Non-pigmented ciliary epithelial cell (primary cell): ENCODE measurements at places on chromosomes 1 and 21.

- no peak for DNase-seq
Measured at GRCh38 chr1:34166625-34167361, 1.8 kb upstream of the CSMD2 start.

DNA sequence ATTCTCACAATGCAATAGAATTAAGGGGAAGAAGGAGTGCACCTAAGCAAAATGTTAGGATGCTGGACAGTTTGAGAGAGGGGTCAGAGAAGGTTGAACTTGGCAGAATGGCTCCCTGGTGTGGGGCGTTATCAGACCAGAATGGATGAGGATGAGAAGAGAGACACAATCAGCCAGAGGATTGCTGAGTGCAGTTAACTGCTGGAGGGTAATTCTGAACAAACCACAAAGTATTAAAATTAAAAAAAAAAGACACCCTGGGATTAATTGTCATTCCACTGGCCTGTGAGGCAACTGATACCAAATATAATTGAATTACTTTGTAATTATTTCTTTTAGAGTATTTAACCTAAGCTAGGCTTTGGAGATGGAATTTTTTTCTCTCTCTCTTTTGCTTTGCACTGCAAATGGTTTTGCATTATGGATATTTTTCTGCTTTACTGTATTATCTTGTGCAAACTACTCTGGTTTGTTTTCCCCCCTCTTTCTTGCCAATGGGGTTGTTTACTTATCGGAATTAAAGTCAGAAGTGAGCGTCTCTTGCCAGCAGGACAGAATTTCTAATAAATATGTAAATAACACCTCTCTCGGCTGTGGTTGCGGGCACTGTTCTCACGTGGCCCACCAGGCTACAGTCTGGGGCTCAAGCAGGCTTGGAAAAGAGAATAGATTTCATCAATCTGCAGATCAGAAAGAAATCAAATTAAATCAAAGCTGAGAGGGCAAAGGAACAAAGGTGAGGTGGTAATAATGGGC is 572.9 kb upstream of the CAMK1G start:
- DNase-seq = no peak

GRCh38 chr1:89037186-89037585 is 14.5 kb upstream of the GBP3 start:
- DNase-seq = no peak

DNA sequence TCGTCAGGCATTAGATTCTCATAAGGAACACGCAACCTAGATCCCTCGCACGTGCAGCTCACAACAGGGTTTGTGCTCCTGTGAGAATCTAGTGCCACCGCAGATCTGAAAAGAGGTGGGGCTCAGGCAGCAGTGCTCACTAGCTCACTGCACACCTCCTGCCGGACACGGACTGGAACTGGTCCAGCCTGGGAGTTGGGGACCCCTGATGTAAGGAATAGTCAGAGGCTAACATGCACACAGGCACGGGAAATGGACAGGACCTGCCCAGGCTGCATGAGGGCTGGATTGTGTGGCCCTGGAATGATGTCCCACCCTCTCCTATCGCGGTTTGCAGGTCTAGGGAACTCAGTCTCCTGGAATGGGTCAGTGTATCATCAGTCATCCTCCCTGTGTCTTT is 23.2 kb upstream of the MX1 start:
- DNase-seq = no peak

GRCh38 chr21:44000360-44000759 is 11.7 kb upstream of the TRAPPC10 start:
- no peak for DNase-seq

DNA sequence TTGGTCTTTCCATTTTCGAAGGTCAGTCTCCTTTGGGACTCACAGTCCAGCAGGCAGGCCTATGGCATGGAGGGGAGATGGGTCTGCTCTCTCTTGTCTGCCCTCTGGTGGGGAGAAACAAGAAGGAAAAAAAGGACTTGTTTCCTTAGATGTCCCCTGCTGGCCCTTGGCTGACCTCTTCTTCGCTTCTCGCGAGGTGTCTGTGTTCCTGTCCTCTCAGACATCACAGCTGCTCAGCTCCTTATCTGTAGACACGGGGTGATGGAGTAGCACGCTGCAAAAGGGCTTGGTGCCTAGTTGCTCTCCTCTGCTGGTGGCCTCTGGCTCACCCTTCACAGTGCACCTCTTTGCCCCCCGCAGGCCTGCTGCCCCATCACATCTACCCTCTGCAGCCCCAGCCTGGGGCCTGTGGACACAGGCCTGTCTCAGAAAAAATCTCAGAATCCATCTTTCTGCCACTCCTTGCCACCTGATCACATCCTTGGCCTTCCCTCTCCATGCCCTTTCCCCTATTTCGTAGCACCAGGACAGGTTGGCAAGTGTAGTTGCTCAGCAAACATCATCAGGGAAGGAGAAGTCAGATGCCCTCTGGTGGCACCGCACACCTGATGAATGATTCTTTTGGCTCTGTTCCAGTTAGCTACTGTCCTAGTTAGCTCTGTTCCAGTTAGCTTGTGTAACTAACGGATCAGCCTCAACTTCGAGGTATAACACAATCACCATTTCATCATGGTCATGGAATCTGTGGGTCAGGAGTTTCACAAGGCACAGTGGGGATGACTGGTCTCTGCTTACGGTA is 18.7 kb upstream of the AK2 start:
- DNase-seq = peak; percentile 80

DNA sequence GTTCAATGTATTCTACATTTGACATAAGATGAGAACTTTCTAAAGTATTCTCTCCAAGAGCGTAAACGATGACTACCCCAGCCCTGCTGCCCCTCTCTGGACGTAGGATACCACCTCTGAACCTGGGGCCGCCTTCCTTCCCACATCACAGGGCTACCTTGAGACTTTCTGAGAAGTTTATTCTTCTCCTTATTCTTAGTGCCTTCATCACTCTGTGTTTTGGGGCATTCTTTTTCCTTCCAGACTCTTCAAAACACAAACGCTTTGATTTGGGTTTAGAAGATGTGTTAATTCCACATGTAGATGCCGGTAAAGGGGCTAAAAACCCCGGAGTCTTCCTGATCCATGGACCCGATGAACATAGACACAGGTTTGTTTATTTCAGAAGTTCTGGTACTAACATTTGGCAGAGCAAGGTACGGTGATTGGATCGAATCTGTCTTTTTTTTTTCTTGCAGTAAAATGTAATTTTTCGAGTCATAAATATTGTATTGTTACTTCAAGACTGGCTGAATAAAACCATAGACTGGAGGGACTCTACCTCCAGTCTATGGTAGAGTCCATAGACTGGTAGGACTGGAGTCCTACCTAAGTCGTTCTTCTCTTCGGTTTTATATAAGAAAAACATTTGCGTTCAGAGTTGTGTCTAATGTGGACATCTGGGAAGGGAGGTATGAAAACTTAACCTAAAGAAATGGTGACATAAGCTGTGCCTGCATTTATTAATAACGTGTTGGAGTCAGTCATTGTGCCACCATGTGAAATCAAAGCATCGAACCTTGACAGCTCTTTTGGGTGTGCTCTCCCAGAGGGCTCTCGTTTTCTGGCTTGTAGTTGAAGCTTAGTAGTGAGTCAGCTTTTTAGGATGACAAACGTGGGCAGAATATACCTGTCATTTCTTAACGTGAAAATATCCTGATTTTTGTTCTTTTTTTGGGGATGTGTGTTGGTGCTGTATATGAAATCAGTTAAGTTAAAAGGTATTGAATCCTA is 1.2 kb downstream of the MAN1A2 start:
- DNase-seq = no peak

- DNase-seq = no peak
Measured at GRCh38 chr1:70234733-70235132, 13.6 kb downstream of the SRSF11 start.

DNA sequence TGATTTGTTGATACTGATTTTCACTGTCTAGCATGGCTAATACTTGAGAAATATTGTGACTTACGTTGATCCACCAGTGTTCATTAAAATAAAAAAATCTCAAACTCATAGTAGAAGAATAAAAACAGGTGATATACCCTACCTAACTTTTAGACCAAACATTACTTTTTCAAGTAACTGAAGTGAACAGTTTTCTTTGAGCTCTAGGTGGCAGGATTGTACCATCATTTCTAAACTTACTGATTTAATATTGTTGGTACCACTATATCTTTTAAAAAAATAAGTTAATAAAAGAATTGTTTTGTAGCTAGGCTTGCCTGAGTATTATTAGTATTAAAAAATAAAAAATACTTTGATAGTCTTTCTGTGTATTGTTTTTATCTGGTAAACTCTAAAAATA is 21.5 kb downstream of the CDC73 start:
- no peak for DNase-seq

GRCh38 chr21:33212159-33212851 is 17.4 kb upstream of the IFNAR2 start:
- DNase-seq = no peak

GRCh38 chr1:171902527-171902926 is 61.2 kb downstream of the DNM3 start:
- no peak for DNase-seq

DNA sequence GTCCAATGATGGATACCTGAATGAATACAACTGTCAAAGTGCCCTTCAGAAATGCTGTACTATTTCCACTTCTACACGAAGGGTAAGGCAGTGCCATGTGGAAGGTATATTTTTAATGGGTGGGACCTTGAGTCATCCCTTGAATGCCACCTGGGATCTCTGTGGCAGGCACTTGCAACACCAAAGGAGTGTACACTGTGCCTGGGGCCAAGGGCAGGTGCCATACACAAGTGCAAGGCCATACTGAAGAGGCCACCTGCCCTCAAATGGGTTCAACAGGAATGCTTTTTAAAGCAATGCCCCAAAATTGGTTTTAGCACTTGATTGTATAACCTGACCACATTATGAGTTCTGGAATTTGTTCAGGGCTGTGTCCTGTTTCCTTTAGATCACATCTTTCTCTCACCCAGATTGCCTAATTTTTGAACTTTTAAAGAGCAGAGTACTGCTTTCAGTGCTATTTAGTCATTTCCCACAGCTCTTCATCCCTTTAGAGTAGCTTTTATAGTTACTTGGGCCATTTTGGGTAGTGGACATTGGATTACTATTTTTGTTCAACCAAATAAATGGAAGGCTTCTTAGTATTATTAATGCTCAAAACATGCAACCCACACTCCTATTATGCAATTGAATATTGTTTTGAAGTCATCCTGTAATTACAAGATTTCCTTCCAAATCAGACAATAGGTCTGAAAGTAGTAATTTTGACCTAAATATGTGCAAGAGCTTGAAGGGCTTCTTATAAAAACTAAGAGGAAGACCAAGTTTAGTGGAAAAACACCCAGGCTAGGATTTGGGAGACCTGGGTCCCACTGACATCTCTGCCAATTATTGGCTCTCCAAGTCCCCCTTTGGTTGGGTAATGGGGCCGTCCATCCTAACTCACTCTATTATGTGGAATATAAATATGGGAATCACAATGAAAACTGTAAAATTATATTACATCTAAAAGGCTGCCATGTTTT is 57.2 kb downstream of the LEPR start:
- DNase-seq = no peak

DNA sequence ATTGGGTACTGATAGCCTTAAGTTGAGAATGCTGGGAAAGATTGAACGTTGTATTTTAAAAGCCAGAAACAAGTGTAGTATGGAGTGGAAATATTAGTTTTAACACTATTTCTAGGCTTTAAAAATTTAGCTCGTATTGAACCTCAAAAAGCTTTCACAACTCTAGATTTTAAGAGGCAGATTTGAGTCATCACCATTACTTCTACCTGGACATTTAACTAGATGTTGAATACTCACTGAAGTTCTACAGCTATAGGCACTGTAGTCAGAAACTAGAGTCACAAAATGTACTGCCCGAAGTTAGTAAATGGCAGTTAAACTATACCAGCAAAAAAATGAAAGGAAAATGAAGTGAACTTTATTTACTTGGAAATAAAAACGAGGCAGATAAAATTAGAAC is 96.5 kb downstream of the NEK7 start:
- DNase-seq = no peak
